Uterus (tissue), 4 donors: ENCODE measurements at places on chromosomes 6 and 20. TPM values are rescaled to one million over a fixed set of nuclear protein-coding genes. Genes with fewer than 3 reads are reported as not detected.

The SCRT2 gene
- total RNA-seq: not detected

The TFAP2C gene
- not detected for total RNA-seq

The SLC13A3 gene
- 4.2 TPM for total RNA-seq

The SRC gene
- 25.0 TPM for total RNA-seq

The POLH gene
- total RNA-seq: 7.9 TPM

The TEAD3 gene
- total RNA-seq: 16.8 TPM

The UBD gene
- not detected for total RNA-seq

The ZC3H12D gene
- total RNA-seq: 0.26 TPM

The IP6K3 gene
- 6.1 TPM for total RNA-seq

The IRF4 gene
- 0.55 TPM for total RNA-seq

- H3K27me3 ChIP-seq: no peaks in the 10 kb centered on the region
- H3K36me3 ChIP-seq: no peaks in the 10 kb centered on the region
- H3K4me1 ChIP-seq: no peaks in the 10 kb centered on the region
- no peak overlapping the region for H3K27ac ChIP-seq
- H3K4me3 ChIP-seq: no peak overlapping the region
Measured at GRCh38 chr20:61082720-61083119, 169.3 kb upstream of the CDH4 start.

GRCh38 chr20:47914792-47915191, 129.5 kb upstream of the SULF2 start:
- H3K27me3 ChIP-seq: no peaks in the 10 kb centered on the region
- no peaks in the 10 kb centered on the region for H3K4me1 ChIP-seq
- H3K27ac ChIP-seq: no peak overlapping the region
- no peak for DNase-seq
- H3K4me3 ChIP-seq: no peak overlapping the region

GRCh38 chr6:74939151-74939708, 266.6 kb downstream of the COL12A1 start:
- no peak overlapping the region for H3K4me3 ChIP-seq
- no peaks in the 10 kb centered on the region for H3K36me3 ChIP-seq
- no peaks in the 10 kb centered on the region for H3K4me1 ChIP-seq
- no peaks in the 10 kb centered on the region for H3K27me3 ChIP-seq
- no peak for DNase-seq
- H3K27ac ChIP-seq: no peak overlapping the region

- H3K27me3 ChIP-seq: no peaks in the 10 kb centered on the region
- H3K27ac ChIP-seq: no peak overlapping the region
- H3K36me3 ChIP-seq: no peaks in the 10 kb centered on the region
- no peaks in the 10 kb centered on the region for H3K4me1 ChIP-seq
Measured at GRCh38 chr6:166389119-166389518, 6.4 kb upstream of the MPC1 start.

DNA sequence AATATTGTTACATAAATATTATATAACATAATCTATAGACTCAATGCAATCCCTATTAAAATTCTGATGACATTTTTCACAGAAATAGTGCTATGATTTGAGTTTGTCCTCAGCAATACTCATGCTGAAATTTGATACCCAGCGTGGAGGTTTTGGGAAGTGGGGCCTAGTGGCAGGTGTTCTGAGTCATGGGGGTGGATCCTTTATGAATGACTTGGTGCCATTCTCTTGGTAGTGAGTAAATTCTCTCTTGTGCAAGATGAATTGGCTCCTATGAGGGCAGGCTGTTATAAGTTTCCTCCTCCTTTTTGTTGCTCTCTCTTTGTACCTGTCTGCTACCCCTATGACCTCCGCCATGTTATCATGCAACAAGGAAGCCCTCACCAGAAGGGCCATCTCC, 65.8 kb downstream of the SHPRH start:
- no peaks in the 10 kb centered on the region for H3K27me3 ChIP-seq
- DNase-seq: no peak
- H3K27ac ChIP-seq: no peak overlapping the region

- H3K27me3 ChIP-seq: no peaks in the 10 kb centered on the region
- H3K27ac ChIP-seq: no peak overlapping the region
- no peak for DNase-seq
- H3K4me1 ChIP-seq: no peaks in the 10 kb centered on the region
- H3K36me3 ChIP-seq: no peaks in the 10 kb centered on the region
- H3K4me3 ChIP-seq: no peak overlapping the region
Measured at GRCh38 chr6:168180548-168181011, 101.6 kb upstream of the FRMD1 start.

- no peaks in the 10 kb centered on the region for H3K4me1 ChIP-seq
- H3K27ac ChIP-seq: peak overlapping the region; percentile 20
- no peaks in the 10 kb centered on the region for H3K36me3 ChIP-seq
- H3K27me3 ChIP-seq: no peaks in the 10 kb centered on the region
Measured at GRCh38 chr6:150322466-150322871, 46.3 kb upstream of the IYD start.

- H3K4me3 ChIP-seq: no peak overlapping the region
- H3K4me1 ChIP-seq: no peaks in the 10 kb centered on the region
- no peak for DNase-seq
- no peaks in the 10 kb centered on the region for H3K27me3 ChIP-seq
- H3K36me3 ChIP-seq: no peaks in the 10 kb centered on the region
- H3K27ac ChIP-seq: no peak overlapping the region
Measured at GRCh38 chr20:61811166-61811565, 254.5 kb downstream of the TAF4 start.

DNA sequence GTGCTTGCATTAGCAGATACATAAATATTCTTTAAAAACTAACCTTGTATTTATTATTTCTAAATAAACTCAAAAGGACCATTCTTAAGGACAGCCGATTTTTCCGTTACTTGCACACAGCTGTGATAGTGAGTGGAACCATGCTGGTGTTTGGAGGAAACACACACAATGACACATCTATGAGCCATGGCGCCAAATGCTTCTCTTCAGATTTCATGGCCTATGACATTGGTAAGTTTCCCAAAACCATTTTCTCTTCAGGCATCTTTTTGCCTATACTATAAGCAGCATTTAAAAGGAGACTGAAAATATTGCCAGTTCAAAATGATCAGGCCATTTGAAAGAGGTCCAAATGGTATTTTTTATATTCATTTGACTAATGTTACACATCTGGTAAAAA, 92.3 kb downstream of the ATRN start:
- no peaks in the 10 kb centered on the region for H3K4me1 ChIP-seq
- H3K4me3 ChIP-seq: no peak overlapping the region
- H3K27me3 ChIP-seq: no peaks in the 10 kb centered on the region
- no peak for DNase-seq
- H3K27ac ChIP-seq: no peak overlapping the region
- no peaks in the 10 kb centered on the region for H3K36me3 ChIP-seq

DNA sequence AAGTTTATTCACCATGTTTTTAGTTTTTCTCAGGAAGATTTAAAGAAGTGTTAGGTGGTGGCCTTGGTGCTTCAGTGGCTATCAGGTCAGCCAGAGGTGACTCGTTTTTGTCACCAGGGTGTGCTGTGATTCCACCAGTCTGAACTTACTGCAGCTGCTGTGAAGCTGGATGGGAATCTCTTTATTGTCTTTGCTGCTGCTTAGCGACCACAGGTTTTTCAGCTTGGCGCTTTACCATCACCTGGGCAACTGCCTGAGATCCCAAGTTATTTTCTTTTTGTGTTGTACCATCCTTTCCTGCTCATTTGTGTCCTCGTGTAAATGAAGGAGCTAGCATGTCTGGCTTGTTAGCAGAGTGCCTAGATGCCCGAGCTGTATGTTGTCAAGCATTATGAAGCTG, 146.9 kb downstream of the MACROD2 start:
- no peaks in the 10 kb centered on the region for H3K36me3 ChIP-seq
- H3K4me3 ChIP-seq: no peak overlapping the region
- no peaks in the 10 kb centered on the region for H3K27me3 ChIP-seq
- no peaks in the 10 kb centered on the region for H3K4me1 ChIP-seq
- H3K27ac ChIP-seq: no peak overlapping the region

DNA sequence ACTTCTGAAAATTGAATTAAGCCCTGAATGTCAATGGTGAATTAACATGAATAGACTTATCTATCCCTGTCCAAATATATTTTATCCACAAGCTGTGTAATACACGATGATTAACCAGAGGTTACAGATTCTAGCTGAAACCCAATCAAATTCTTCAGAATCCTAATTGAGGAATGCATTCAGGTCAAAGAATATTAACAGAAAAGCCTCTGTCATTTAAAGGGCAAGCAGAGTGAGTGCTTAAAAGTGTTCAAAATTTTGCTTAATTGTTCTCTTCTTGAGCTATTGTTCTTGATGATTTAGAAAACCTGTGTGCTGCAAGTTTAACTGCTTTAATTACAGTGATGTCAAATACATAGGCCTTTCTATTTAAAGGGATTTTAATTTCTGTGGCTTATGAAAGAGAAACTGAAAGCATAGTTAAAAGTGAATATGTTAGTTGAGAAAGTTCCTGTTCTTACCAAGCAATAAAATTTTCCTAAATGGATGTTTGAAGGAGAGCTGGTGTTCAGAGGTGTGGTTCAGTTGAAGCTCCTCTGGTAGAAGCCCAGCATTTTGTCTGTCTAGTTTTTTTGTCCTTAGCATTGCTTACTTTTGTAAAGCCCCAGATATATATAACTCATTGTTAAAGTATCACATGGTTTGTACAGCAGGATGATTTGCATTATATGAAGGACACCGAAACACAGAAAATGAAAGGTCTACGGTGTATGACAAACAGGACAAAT, 466.3 kb upstream of the PLCB4 start:
- no peaks in the 10 kb centered on the region for H3K36me3 ChIP-seq
- H3K27ac ChIP-seq: peak overlapping the region; percentile 72
- H3K4me1 ChIP-seq: no peaks in the 10 kb centered on the region
- no peak for DNase-seq

- no peaks in the 10 kb centered on the region for H3K4me1 ChIP-seq
- H3K27ac ChIP-seq: no peak within 1 kb of the TSS
- H3K4me3 ChIP-seq: peak within 1 kb of the TSS; percentile 43
- no peaks in the 10 kb centered on the region for H3K36me3 ChIP-seq
- no peaks in the 10 kb centered on the region for H3K27me3 ChIP-seq
Measured at GRCh38 chr6:149922642-149923326, at the start of gene RAET1G. Gene RAET1G (minus strand): TSS chr6:149923121. CDS start chr6:149923010, 111 bp downstream.

GRCh38 chr20:53187392-53188068, 215.4 kb downstream of the TSHZ2 start:
- H3K4me1 ChIP-seq: no peaks in the 10 kb centered on the region
- DNase-seq: no peak
- no peak overlapping the region for H3K27ac ChIP-seq
- no peak overlapping the region for H3K4me3 ChIP-seq

- peaks cover 4% of the 10 kb centered on the region for H3K4me1 ChIP-seq
- DNase-seq: no peak
- H3K27ac ChIP-seq: peak overlapping the region; percentile 85
Measured at GRCh38 chr20:38152175-38152620, 12.9 kb downstream of the TGM2 start.

DNA sequence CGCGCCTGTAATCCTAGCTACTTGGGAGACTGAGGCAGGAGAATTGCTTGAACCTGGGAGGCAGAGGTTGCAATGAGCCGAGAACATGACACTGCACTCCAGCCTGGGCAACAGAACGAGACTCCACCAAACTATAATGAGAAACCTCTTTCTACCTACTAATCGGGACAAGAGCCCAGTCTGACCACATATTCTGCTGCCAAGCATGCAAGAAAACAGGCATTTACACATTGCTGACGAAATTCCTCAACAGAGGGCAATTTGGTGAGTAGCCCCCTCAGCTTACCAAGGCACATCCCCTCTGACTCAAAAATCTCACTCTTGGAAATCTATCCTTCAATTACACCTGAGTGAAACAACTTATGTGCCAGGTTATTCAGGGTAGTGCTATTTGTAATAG, 81.2 kb downstream of the SLC23A2 start:
- H3K36me3 ChIP-seq: no peaks in the 10 kb centered on the region
- no peak overlapping the region for H3K27ac ChIP-seq
- H3K27me3 ChIP-seq: no peaks in the 10 kb centered on the region

- H3K4me1 ChIP-seq: no peaks in the 10 kb centered on the region
- no peaks in the 10 kb centered on the region for H3K36me3 ChIP-seq
- H3K27ac ChIP-seq: no peak overlapping the region
Measured at GRCh38 chr6:158389193-158389919, 77.1 kb downstream of the TULP4 start.

DNA sequence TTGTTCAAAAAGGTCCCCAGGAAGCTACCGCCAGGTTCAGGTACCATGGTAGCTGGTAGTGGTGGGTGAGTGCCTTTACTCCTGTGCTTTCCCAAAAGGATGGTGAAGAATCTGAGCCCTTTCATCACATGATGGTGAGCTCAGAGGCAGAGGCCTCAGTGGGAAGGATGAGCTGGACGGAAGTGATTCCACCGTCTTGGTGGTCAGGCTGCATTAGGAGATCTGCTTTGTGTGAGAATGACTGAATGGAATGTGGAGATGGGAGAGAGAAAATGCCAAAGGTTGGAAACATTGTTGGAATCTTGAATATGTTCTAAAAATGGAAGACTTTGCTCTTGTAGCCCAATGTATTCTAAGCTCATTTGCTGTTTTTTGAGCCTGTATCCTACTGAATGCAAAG, 108.1 kb upstream of the SCP2D1 start:
- no peaks in the 10 kb centered on the region for H3K36me3 ChIP-seq
- H3K4me1 ChIP-seq: peaks cover 6% of the 10 kb centered on the region
- no peak for DNase-seq
- no peak overlapping the region for H3K4me3 ChIP-seq

GRCh38 chr6:50936277-50936681, 117.6 kb downstream of the TFAP2B start:
- no peak overlapping the region for H3K27ac ChIP-seq
- no peak for DNase-seq
- no peaks in the 10 kb centered on the region for H3K36me3 ChIP-seq

DNA sequence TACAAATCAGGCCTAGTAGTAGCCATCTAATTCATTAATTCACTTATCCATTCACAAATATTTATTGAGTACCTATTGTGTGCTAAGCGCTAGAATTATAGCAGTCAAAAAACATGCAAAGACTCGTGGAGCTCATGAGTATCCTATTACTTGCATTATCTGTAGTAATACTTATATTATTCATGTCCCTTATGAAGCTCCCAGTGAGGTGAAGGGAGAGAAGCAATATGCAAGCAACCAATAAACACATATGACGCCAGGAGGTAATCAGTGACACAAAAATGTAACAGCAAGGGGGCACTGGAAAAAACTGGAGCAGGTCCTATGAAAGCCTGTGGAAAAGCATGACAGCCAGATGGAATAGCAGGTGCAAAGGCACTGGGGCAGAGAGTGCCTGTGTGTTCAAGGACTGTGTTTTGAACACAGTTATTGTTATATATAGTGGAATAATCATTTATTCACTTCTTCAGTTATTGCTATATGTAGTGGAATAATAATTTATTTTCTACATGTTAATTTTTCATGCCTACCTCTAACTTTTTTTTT, 109.5 kb downstream of the KIF13A start:
- no peak overlapping the region for H3K27ac ChIP-seq
- DNase-seq: no peak
- H3K4me1 ChIP-seq: peaks cover 8% of the 10 kb centered on the region
- no peak overlapping the region for H3K4me3 ChIP-seq

- no peaks in the 10 kb centered on the region for H3K36me3 ChIP-seq
- DNase-seq: no peak
- H3K27me3 ChIP-seq: no peaks in the 10 kb centered on the region
- no peak overlapping the region for H3K27ac ChIP-seq
- H3K4me3 ChIP-seq: no peak overlapping the region
Measured at GRCh38 chr20:31984981-31985471, 17.1 kb downstream of the XKR7 start.

- no peak for DNase-seq
- H3K4me3 ChIP-seq: no peak overlapping the region
- no peaks in the 10 kb centered on the region for H3K4me1 ChIP-seq
- no peaks in the 10 kb centered on the region for H3K27me3 ChIP-seq
- no peak overlapping the region for H3K27ac ChIP-seq
Measured at GRCh38 chr6:8525370-8525769, 90.0 kb upstream of the SLC35B3 start.

- no peak overlapping the region for H3K4me3 ChIP-seq
- no peak for DNase-seq
- H3K27me3 ChIP-seq: no peaks in the 10 kb centered on the region
- no peak overlapping the region for H3K27ac ChIP-seq
- H3K4me1 ChIP-seq: no peaks in the 10 kb centered on the region
- no peaks in the 10 kb centered on the region for H3K36me3 ChIP-seq
Measured at GRCh38 chr6:160221918-160222317, 36.7 kb downstream of the SLC22A2 start.
